ENCODE measurements at places on chromosomes 5 and 9.

DNA sequence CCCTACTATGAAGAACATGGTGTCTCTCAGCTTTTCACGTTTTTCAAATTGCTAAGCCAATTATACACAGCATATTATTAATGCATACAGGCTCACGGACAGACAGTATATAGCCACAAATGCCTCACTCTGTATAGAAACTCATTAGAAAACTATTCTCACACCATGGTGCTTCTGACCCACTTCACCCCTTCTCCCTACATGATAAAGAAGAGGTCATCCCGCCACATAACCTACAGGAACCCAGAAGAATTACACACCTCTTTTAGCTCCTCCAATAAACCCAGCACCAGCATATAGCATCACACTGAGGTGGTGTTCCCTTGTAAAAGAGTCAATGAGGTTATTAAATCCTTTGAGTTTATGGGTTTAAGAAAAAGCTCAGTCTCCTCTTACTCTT lies 5.6 kb downstream of the TLE1 start:
- no peak for DNase-seq

DNA sequence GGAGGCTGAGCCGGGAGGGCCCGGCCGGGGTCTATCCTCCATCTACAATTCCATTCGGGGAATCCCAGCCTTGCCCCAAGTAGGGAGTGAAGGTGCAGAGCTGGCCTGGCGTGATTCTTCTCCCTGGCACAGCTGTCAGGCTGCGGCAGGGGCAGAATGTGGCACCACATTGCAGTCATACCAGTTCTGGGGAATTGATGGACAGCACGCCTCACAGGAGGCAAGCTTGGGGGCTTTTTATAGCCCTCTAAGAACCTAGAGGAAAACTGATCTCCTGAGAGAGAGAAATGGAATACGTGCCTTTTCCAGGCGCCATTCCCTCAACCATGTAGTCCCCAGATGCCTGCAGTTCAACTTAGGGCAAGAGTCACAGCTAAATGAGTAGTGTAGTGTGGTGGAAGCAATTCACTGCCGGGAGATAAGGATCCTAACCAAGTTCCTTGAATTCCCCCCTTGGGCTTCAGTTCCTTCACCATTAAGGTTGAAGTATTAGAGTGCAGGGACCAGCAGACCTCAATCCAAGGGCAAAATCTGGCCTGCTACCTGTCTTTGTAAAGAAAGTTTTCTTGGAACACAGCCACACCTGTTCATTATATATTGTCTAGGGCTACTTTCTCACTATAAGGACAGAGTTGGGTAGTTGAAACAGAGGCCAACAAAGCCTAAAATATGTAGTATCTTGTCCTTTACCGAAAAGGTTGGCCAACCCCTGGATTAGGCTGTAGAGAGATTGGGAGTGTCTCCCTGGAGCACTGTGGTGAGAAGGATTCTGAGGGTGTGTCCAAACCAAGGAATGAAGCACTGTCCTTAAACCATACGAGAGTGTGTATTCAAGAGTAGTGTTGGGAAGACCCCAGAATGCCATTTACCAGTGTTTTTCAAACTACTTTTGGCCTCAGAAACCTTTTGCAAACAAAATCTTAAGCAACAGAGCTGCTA lies 10.6 kb downstream of the AFAP1L1 start:
- DNase-seq, result no peak

DNA sequence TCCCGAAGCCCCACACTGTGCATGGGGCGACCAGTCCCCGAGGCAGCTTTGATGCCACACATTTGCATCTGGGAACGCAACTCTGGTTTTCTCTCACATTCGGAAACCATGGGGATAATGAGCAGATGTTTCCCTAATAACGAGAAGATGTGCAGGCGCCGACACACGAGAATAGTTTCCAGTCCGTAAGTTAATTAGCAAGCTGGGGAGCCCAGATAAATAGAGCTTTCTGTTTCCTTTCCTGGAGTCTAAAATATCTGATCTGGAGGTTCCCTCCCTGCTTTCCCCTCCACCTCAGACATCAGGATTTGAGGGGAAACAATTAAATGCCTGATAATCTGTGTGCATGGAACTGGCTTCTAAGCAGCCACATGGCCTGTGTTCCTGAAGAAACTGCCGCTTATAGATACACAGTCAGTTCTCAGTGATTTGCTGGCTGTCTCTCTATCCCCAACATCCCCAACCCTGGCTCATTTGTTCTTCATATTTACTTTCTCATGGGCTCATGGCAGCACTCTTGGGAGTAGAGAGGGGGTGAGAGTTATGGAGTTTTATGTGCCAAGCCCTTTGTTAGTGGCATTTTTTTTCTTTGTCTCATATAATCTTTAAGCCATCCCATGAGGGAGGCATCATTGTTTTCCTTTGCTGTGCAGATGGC lies 62.8 kb downstream of the PDZD2 start:
- no peak for DNase-seq

- no peak for DNase-seq
Observed at GRCh38 chr5:168261227-168261571, 30.2 kb upstream of the WWC1 start.

GRCh38 chr5:39231705-39232525 lies 12.6 kb upstream of the FYB1 start:
- DNase-seq, result no peak

DNA sequence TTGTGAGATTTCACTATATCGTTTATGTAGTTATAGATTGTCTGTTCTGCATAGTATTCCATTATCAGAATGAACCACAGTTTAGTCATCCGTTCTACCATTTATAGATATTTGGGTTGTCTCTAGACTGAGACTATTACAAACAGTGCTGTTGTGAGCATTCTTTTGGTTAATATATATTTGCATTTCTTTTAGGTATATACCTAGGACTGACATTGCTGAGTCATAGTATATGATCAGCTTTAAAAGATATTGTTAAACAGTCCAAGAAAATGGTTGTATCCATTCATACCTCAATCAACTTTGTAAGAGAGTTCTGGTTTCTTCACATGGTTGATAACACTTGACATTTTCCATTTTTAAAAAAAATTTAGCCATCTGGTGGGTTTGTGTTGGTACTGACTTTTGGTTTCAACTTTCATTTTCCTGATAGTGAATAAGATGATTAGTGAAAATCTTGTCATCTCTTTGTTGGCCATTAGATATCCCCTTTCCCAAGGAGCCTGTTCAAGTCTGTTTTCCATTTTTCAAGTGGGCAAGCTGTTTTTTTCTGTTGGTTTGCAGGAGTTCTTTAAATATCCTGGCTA lies 22.9 kb upstream of the ADAM19 start:
- no peak for DNase-seq

- DNase-seq, result no peak
Observed at GRCh38 chr5:10493884-10494283, 52.2 kb downstream of the ROPN1L start.

GRCh38 chr5:636951-637350 lies 24.8 kb downstream of the CEP72 start:
- DNase-seq, result no peak

DNA sequence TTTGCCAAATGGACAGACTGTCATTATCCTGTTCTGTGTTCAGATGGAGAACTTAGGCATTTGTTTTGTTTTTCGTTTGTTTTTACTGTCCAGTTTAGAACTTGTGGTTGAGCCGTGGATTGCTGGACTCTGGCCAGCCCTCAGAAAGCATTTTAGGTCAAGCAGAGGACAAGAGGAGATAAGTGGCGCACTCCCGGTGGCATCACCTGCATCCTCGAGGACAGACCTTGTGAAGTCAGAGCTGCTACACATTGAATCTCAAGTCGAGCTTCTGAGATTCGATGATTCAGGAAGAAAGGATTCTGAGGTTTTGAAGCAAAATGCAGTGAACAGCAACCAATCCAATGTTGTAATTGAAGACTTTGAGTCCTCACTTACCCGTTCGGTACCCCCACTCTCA lies 8.9 kb downstream of the MTRR start:
- no peak for DNase-seq

DNA sequence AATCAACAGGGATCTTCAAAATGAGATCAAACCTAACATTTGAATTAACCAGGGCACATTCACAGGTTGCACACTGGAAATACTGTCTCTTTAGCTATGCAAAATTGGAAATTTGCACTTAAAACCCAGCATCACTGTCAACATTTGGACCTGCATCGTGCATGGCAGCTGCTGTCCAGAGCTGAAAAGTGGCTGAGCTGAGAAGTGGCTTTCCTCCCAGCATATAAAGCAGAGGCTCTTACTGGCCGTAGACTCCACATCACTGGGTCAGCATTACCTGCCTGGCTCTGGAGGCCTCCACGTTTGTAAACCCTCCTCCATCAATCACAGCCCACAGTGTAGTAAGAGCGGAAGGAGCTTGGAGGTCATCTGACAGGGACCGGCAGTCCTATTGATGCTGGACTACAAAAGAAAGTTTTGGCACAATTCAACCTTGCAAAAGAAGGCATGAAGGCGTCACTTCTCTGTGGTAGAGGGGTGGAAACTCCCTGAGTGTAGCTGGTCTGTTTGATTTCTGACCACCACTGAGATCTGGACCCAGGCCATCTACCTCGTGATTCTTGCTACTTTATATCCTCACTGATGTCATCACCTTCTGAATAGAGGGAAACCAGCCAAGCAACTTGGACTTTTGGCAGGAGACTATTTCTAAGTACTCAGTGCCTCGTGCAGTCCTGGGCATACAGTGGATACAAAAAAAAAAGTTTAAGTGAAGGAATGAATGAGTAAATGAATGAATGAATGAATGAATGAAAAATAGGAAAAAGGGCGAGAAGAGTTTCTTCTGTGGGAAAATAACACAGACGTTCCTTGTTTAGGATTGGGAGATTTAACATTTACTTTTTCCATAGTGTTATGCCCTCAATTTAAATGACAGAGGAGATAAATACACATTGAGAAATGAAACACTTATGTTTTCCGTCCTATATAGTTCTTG lies 14.8 kb downstream of the RASEF start:
- no peak for DNase-seq

- no peak for DNase-seq
Observed at GRCh38 chr5:127993476-127993875, 90.1 kb upstream of the SLC12A2 start.

DNA sequence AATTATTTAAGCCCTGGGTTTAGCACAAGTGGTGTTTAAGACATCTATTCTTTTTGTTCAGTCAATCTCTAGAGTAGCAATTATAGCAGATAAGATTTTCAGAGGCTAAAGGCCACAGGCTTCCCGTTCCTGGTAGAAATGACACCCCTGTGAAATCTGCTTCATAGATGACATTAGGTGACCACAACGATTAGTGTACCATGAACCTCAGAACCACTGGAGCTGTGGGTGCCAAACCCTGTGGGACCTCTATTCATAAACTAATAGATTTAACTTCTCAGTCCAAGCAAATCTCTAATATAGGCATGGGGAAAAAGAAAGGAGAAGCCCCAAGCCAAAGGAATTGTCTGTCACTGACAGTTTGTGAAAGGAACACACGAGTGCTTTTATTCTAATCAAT lies 207.4 kb downstream of the ARRDC3 start:
- DNase-seq, result no peak

DNA sequence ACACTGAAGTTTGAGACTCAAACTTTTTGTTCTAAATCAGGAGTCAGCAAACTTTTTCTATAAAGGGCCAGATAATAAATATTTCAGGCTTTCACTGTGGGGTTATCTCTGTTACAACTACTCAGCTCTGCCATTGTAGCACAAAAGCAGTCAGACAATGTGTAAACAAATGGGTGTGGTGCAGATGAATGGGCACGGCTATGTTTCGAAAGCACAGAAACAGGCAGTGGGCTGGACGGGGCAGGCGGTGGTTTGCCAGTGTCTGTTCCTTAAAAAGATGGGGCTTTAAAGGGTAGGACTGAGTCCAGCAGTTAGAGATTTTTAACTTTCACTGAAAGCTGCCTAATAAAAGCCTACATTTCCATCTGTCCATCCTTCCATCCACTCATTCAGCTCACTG lies 48.9 kb downstream of the PFDN1 start:
- DNase-seq, result no peak

DNA sequence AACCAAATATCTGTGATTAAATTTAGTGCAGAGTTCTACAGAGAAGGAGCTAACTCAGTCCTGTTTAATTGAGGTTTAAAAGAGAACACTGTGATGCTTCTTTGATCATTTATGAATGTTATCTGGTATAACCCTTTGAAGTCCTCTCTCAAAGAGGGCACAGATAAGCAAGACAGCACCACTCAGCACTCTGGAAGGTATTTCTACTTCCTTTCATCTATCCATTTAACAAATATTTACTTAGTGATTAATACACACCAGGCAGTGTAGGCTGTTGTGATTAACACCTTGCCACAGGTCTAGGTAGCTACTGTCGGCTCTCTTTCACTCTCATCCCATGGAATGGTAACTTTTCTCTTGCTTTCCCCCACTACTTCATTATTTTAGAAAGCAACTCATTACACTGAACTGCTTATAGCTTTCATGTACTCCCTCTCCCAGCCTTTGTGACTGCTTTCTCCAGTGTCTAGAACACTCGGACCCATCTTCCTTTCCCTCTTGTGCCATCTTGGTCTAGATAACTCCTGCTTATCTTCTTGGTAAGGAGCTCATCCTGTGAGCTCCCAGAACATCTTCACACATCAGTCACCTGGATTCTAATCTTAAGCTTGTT lies 54.7 kb downstream of the GLDC start:
- DNase-seq, result no peak

- DNase-seq, result no peak
Observed at GRCh38 chr5:100043475-100043874, 491.7 kb upstream of the FAM174A start.

- no peak for DNase-seq
Observed at GRCh38 chr5:55211184-55211874, 15.8 kb downstream of the MCIDAS start.

GRCh38 chr9:13034694-13035002 lies 244.8 kb downstream of the MPDZ start:
- DNase-seq, result no peak

- DNase-seq, result no peak
Observed at GRCh38 chr5:14171046-14171445, 27.9 kb downstream of the TRIO start.

GRCh38 chr5:83394190-83394589 lies 77.4 kb upstream of the VCAN start:
- no peak for DNase-seq

- peak; percentile 4 for DNase-seq
Observed at GRCh38 chr9:135130207-135130976, 42.9 kb downstream of the OLFM1 start.

DNA sequence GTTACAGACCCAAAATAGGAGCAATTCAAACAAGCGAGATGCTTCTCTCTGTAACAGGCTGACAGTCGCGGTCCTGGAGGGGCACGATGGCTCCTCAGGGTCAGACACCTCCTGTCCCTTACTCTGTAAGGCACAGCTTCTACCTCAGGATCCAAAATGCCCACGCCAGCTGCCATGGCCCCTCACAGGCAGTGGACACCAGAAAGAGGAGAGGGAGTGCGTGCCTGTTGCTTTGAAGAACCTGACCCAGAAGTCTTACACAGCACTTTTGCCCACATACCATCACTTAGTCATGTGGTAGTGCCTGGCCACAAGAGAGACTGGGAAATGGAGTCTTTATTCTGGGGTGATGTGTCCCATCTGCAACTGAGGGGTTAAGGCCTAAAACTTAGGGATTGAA lies 11.6 kb upstream of the ABL1 start:
- DNase-seq, result no peak

- no peak for DNase-seq
Observed at GRCh38 chr5:104540448-104540847, 977.9 kb upstream of the NUDT12 start.

All from activated CD4-positive, alpha-beta T cell treated with anti-CD3 and anti-CD28 coated beads for 24 hours (primary cell).